ENCODE measurements at places on chromosomes 7 and 10.

DNA sequence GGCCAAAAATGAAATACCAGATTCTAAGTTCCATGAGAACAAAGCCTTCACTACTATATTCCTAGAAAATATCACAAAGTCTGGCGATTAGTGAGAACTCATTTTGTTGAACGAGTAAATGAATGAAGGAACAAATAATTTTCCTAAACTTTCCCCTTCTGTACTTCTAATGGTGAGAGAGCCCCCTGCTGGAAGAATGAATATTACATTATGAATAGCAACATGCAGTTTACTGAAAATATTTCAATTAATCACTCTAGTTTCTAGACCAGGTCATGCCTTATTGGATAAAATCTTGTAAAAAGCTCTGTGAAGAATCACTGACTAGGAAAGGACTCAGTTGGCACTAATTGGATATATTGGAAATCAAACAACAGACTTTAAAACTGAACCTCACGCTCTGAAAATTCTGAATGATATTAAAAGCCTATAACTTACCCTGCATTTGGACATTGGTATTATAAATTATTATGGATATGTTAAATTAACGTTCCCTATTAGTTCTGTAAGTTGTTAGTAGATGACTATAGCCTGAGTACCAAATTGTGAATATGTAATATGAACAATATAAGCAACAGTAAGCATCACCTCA, 32.4 kb upstream of the MTPN start:
- no peak for DNase-seq

- DNase-seq, result no peak
These were observed 260.7 kb downstream of the POLR1F start for GRCh38 chr7:19448091-19448490.

DNA sequence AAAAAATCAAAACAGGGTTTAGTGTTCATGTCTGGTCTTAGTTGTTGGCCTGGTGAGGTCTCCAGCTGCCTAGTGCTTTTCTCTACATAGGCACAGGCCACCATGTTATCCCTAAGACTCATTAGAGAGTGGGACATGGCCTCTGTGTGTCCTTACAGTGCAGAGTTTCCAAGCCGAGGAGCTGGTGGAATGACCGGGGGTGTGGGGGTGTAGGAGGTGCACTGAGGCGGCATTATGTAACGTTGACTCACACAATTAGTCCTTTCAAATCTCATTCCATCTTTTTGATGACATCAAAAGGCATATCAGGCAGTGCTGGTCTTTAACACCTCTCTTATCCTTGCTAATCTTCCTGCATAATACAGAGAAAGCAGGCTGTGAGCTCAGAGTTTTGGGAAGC, 71.3 kb downstream of the MTPN start:
- no peak for DNase-seq

GRCh38 chr7:54989453-54990225, 29.2 kb upstream of the EGFR start:
- no peak for DNase-seq

- no peak for DNase-seq
These were observed 16.5 kb downstream of the TRIL start for GRCh38 chr7:28941633-28942032.

GRCh38 chr10:126705951-126706565, 35.6 kb upstream of the C10orf90 start:
- peak; percentile 50 for DNase-seq

DNA sequence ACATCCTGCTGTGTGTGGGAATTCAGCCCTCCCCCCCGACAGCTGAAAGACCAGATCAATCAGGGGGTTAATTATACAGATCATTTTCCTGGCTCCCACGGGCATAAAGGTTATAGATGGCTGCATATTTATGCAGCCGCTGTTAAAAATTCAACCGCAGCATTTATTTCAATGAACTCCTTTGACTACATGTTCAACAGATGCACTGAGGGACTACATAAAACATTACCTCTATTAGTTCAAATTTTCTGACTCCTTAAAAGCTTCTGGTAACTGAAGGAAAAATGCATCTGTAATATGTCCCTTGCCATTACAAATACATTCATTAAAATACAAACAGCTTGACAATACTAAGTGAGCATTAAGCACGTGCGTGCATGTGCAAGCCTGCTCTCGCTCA, 49.7 kb upstream of the YAE1 start:
- DNase-seq, result no peak
